Fibroblast of skin of right biceps (primary cell): ENCODE measurements at places on chromosomes 16 and 17.

DNA sequence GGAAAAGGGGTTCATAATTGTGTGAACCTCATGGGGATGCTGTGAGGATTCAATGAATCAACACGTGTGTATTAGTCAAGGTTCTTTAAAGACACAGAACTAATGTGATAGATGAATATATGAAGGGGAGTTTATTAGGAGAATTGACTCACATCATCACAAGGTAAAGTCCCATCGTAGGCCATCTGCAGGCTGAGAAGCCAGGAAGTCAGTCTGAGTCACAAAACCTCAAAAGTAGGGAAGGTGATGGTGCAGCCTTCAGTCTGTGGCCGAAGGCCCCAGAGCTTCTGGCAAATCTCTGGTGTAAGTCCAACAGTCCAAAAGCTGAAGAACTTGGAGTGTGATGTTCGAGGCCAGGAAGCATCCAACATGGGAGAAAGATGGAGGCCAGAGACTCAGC lies 413.4 kb downstream of the CDH13 start:
- peak; percentile 55 for DNase-seq

DNA sequence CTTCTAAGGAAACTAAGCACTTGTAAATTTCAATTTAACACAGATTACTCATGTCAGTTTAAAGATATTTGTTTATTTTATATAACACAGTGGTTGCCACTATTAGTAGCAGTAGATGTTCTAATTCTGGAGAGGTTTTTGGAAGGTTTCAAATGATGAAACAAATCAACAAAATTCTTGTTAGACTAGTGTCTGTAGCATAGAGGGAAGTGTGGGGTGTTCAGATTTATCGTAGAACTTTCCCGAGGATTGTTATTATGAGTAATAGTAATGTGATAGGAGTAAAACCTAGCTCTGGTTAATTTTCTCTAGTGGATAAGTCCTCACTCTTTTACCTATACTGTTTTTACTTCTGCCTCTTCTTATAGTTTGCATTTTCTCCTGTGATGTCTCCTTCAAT lies 6.3 kb downstream of the GAN start:
- DNase-seq, result peak; percentile 21

GRCh38 chr17:58215685-58216084 lies 3.4 kb downstream of the MKS1 start:
- DNase-seq, result no peak

DNA sequence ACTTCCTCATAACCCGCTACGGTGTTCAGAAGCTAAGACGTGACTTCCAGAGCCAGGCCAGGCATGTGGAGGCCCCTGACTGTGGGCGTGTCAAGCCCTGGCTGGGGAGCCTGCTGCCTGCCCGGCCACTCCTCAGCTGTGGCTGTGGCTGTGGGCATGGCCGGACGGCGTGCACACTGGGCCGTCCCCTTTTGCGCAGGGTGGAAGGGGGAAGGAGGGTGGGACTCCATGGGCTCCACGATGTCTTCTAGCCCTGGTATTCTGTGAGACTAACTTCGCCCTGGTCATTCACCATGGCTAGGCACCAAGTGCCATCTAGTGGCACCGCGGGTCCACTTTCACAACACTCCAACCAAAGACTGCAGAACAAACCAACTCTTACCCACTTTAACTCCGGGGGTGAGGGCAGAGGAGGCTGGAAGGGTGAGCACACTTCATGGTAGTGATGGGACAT lies 67.9 kb downstream of the N4BP1 start:
- DNase-seq, result peak; percentile 58

DNA sequence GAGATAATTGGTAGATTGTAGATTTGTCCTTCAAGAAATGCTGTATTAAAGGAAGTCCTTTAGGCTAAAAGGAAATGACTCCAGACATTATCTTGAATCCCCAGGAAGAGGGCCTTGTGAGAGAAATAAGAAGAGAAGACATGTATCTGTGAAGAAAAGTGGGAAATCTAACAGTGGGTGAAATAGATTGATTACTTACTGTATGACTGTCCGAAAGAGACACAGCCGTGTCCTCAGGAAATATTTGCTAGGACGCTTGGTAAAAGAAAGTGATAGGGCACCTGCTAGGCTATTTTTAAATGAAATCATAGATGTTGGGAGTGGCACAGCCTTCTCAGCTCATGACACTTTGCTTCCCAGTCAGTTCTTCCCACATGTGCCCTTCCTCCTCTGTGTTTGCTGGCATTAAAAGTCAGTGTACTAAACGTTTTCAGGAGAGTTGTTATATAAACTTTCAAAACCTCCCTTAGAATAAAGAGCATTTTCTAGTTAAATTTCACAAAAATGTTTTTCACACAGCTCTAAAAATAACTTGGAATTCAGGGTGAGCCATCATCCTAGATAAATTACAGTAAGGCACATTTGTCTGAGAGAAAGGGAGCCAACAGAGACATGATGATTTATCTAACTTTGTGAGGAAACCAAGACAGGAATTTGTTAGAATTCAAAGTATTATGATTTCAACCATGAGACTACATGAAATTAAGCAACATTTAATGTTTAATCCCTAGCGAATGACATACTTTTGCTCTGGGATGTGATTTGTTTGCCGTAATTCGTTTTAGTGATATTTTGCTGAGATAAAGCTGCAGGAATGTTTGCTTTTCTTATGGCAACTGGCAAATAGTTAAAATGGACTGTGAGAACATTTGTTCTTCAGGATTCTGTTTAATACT lies 35.0 kb downstream of the DHRS7B start:
- peak; percentile 85 for DNase-seq

DNA sequence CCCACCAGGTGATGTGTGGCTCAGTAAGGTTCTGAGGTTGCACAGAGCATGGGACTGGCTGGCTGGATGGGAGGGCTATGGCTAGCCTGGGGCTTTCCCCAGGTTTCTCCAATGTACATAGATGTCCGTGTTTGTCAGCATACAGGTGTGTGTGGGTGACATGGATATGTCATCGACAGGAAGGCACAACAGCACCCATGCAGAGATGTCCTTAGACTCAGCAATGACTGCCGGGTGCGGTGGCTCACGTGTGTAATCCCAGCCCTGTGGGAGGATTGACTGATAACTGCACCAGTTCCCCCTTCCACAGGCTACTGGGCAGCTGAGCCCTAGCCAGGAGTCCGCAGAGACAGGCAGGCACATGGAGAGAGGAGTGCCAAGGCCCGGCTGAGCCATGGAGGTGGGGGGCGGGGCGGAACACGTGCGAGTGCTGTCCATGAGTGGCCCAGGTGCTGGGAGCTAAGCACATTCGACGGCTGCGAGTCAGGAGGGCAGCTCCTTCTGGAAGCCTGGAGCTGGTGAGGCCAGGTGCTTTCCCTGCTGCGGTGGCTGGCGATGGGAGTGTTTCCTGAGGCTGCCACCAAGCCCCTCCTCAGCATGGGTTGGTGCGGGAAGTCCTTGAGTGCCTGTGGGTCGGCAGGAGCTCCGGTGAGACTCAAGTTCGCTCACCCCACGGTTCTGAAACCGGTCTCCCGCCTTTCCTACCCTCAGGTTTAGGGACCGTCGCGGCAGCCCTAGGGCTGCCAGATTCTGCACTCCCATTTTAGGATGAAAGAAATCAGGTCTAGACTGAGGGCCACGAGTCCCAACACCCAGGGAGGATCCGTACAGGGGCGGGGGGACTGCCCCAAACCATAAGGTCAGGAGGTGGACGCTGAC lies 858 bp upstream of the ASPSCR1 start:
- no peak for DNase-seq

DNA sequence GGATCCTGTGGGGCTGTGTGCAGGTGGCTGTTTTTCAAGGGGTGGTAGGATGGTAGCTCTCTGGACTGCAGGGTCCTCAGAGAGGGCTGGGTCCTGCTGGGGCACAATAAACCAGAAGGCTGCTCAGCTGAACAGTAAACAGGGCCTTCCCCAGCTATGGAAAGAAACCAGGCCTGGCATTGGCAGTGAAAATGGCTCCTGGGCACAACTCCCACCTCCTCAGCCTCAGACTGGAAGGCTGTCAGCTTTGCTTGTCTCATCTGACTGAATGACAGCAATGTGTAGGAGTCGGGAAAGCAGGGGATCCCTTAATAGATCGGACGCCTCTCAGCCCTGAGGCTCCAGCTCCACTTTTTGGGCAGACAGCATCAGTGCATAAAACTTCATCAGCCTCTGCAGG lies 59.8 kb upstream of the NLRP1 start:
- DNase-seq, result no peak

DNA sequence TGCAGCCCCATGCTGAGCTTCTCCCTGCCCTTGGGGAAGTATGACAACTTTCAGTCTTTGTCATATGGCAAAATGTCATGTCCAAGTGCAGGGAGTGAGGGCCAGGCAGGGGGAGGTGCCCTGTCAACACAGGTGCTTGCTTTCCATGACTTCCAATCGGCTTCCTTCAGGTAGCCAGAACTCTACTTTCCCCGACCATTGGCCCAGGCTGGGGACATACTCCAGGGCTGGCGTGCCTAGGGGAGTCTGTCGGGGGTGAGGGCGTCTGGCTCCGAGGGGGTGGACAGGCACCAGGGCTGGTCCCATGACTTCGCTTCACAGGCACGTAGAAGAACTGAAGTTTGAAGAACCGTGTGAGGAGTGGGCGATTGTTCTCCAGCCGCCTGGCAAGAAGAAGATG lies 19.8 kb upstream of the PIK3R6 start:
- DNase-seq, result no peak

GRCh38 chr16:9081843-9082242 lies 9.6 kb upstream of the HAPSTR1 start:
- DNase-seq, result no peak

DNA sequence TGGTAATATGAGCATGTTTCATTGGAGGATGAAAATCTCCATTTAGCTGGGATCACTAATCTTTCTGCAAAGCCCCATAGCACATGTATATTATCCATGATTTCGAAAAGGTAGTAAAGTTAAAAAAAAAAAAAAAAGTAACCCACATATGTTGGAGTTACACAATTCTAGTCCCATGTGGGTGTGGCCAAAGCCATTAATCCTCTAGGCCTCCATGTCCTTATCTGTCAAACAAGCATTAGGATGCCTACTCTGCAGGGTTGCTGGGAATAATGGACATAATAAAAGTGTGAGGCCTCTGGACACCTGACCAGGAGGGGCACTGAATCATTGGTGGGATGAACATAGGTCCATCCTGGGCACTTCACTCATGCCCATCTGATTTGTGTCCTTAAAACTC lies 29.2 kb upstream of the VAT1L start:
- no peak for DNase-seq

DNA sequence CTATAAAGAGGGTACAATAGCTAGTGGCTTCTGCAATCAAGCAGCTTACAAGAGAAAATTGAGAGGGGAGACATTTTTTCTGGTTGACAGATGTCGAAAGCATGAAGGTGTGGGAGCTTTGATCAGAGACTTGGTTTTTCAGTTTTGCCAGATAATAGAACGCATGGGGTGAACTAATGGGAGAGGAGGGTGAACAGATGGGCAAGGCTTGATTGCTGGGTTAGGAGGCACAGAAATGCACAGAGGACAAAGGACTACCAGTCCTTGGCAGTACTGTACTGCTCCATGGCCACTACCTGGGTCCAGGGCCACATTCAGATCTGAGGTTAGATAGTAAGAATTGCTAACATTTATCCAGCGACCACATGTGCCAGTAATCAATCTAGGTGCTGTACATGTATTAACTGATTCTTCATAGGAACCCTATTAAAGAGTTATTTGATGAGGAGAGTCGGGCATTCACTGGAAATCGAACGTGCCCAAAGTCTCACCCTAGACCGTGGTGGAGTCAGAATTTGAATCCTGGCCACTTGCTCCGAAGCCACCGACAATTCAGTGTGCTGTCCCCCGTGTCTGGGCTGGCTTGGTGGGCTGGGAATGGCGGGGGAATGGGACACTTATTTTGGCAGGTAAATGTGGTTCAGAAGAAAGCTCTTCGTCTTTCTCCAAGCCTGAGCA lies 873 bp upstream of the KSR1 start:
- no peak for DNase-seq

DNA sequence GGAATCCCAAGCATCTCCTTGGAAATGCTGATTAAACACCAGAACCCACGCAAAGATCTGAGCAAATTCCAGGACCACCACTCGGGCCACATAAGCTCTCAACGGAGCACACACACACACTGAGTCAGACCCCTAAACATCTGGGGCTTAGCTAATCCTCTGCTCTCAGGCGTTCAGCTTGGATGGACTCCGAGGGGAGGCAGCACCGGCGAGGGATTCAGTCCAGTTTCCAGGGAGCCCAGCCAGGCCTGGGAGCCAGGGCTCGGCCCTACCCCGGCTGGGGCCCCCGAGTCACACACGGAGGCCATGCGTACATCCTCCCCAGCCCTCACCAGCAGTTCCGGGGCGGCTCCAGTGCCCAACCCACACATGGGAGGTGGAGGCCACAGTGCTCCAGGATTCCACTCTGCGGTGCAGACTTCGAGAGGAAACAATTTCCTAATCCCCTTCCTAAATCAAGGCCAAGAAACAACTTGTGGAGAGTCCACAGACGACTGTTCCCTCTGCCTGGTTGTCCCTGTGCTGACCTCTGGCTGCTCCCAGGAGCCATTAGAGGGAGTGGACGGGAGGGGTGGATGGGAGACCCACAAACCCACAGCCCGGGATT lies 70.5 kb downstream of the GAS7 start:
- DNase-seq, result peak; percentile 99

- DNase-seq, result no peak
These were observed 60.6 kb downstream of the C17orf67 start for GRCh38 chr17:56773124-56773523.

DNA sequence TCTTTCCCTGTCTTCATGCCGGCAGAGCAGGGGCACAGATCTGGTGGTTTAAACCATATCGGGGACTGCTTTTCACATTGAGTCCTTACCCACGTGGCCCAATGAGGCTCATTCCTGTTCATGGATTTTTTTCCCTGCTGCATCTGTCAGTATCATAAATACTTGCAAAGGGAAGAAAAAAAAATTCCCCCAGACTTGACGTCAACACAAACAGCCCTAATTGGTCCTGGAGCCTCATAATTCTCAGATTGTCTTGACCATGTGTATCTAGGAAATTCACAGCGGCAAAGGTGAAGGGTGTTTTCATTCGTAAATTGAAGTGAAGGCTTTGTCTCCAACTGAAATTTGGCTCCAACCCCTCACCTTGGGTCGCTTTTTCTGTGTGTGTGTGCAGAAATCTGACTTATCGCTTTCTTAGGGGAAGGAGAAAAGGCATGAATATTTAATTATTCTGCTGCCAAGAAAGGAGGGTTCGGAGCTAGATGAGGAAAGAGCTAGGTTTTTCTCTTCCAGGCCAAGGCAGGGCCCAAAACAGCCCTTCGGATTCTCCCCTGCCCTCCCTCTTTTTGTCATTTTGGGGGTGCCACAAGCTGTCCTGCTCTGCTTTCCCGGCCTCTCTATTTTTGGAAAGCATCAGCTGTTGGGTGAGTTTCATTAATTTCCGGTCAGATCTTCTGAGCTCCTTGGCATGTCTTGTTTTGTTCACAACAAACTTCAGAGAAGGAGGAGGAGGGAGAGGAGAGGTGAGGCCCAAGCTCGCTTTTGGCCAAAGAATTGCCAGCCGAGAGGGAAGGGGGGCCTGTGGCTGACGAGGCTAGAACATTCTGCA lies 17.8 kb upstream of the CIBAR2 start:
- peak; percentile 76 for DNase-seq

DNA sequence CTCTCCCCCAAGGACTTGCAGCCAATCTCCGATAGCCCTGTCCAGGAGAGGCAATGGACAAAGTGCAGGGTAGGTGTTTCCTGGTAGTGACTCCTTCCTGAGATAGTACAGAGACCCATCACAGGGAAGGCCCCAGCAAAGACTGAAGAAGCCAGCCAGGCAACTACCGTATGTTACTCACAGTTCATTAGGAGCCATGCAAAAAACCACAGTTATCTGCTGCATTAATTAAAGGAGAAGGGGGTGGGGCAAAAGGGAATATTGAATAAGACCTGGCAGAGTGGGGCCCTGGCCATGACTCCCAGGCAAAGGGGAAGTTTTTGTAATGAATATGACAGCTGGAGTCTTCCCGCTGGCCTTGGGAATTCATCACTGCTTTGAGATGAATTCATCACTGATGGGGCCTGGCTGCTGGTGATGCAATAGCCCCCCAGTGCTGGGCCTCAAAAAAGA lies 2.5 kb upstream of the SLC13A2 start:
- peak; percentile 24 for DNase-seq
